Activated T-cell treated with anti-CD3 and anti-CD28 coated beads, Interleukin-2, amount 50 U/mL, for 72 hours (primary cell): ENCODE measurements at places on chromosomes 1 and 21. TPM values are rescaled to one million over a fixed set of nuclear protein-coding genes. Genes with fewer than 3 reads are reported as not detected.

- peak; percentile 58 for DNase-seq
Measured at GRCh38 chr1:27099587-27100334, 55.2 kb downstream of the SLC9A1 start.

GRCh38 chr1:233497679-233498078 is 116.2 kb upstream of the KCNK1 start:
- DNase-seq: no peak

DNA sequence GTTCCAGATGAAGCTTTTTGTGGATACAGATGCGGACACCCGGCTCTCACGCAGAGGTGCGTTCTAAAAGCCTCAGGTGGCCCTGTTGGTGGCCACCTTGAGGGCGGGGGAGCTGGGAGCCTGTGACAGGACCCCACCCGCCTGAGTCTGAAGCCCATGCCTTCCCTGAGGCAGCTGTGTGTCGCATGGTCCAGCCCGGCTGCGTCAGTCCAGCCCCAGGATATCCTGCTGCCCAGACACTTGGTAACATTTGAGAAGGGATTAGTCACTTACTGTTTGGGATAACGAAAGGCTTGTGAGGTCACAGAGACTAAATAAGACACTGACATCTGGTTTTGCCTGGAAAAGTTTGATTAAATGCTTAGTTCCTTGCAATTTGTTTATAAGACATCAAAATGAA is 68.9 kb downstream of the UCK2 start:
- no peak for DNase-seq

DNA sequence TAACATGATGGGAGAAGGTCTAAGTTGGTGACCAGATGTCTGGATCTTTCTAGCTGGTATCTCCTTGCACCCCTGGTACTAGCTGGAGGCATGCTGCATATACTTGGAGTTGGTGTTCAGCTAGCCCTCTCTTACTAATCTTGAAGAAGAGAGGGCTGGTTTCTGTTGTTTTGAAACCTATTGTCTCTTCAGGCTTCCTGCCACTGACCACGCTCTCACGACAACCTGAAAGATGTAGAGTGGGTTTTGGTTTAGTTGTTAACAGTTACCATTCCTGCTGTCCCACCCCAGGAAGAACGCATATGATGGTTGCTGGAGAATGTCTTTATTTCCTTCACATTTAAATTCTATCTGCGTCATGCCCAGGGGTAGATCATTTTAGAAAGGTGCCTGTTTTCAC is 3.6 kb downstream of the MAN1C1 start:
- peak; percentile 47 for DNase-seq

GRCh38 chr1:193190096-193190744 is 3.8 kb upstream of the B3GALT2 start:
- DNase-seq: no peak

The AIDA gene
- total RNA-seq: 49.5 TPM

The PKLR gene
- not detected for total RNA-seq

GRCh38 chr1:63891060-63891690 is 117.4 kb downstream of the ROR1 start:
- no peak for DNase-seq
